ENCODE measurements at places on chromosomes 7 and 10.

DNA sequence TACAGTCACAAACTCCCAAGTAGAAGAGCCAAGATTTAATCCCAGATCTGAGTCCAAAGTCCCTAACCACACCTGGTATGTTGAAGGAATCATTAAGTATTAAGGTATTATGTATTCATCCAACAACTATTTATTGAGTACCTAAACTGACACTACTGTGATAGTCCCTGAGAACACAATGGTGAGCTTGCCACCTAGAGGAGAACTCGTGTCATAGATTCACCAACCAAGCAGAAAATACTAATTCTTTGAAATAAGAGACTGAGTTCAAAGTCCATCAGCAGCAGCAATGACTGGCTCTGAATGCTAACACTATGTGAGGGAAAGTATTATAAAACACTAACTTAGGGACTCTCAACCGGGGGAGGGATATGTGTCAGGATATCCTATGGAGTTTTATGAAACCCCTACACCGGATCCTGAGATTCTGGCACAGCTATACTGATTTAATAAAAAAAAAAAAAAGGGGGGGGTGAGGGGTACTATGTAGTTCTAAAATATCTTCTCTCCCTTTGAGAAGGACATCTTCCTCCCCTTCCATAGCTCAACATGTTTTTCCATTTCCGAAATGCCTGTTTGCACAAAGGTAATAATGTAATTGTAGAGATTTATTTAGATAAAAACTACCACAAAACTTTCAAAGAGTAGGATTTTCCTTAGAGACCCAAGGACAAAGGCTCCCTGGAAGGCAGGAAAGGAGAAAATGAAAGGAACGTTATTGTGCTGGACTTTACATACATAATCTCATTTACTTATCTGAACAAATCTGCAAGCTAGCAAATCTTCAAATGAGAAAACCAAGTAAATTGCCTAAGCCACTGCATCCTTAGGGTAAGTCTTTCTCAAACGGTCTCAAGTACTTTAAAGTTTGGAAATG lies 1.6 kb downstream of the NCOA4 start:
- no peak for DNase-seq

GRCh38 chr7:101085162-101085964 lies at the start of gene TRIM56:
TSS of gene TRIM56 (plus strand) at chr7:101085481. CDS start at chr7:101087313, 1,832 bp downstream.
- DNase-seq: peak; percentile 93

GRCh38 chr7:46939558-46939957 lies 642.4 kb downstream of the TNS3 start:
- DNase-seq: no peak

DNA sequence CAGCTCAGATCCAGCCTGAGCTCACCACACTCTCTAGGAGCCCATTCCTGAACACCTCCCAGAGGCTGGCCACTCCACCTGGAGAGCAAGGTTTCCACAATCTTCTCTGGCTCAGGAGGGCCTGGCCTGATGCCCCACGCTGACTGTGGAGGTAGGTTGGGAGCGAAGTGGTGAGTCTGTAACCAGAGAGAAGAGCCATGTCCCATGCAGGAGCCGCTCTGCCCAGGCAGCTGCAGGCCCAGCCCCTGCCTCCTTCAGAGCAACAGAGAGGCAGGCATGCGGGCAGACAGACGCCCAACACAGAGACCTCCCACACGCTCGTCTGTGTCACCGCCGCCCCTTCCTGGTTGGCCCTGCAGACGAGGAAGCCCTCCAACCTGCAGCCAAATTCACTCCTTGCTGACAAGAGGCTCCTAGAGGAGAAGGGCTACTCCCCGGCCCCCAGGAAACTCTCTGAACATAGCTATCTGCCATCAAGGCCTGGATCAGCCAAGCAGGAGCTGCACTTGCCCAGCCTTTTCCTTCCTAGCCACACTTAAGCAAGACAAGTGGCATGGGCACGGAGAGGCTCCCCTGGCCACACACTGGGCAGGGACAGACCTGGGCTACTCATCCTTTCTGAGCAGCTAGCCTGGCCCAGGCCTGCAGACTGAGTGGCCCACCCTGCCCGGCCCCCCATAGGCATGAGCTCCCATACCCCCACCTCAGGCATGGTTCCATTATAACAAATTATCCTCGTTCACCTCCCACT lies 101.9 kb downstream of the GRID1 start:
- no peak for DNase-seq

DNA sequence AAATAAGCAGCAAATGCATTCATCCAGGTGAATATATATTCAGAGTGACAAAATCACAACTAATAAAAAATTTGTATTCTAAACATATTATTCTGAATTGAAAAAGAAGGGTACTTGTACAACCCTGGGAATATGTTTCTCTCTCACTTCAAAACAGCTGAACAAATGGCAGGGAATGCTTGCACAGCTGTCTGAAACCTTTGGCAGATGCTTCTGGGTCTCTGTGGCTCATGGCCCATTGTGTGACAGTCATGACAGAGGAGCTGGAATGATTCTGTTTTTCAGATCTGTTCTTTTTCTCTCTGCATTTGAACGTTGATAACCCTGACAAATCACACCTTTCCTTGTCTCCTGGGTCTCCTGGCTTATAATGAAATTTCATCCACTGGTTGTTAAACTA lies 275.7 kb upstream of the FZD1 start:
- no peak for DNase-seq

GRCh38 chr7:26187380-26188205 lies 13.0 kb downstream of the HNRNPA2B1 start:
- no peak for DNase-seq

GRCh38 chr10:89478085-89478738 lies 57.2 kb downstream of the SLC16A12 start:
- DNase-seq: no peak

DNA sequence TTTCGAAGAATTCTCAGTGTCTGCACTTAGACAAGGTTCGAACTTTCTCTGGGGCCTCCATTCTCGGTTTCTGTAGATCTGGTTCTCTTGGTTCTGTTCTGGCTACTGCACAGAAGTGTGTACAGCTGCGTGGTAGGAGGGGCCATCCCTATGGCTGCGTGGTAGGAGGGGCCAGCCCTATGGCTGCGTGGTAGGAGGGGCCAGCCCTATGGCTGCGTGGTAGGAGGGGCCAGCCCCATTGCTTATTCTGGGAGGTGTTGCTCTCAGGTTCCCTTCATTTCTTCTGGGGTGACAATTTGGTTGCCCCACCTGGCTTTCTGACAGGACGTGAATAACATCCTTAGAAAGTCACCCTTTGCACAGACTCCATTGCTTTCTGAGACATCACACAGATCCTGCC lies 65.2 kb upstream of the CHST15 start:
- DNase-seq: no peak

GRCh38 chr7:81833401-81833800 lies 63.6 kb upstream of the HGF start:
- DNase-seq: no peak

- peak; percentile 61 for DNase-seq
Measured at GRCh38 chr7:42236266-42236975, 588 bp downstream of the GLI3 start.

GRCh38 chr10:89588671-89589070 lies 53.3 kb upstream of the SLC16A12 start:
- no peak for DNase-seq

GRCh38 chr10:125226005-125226404 lies 65.6 kb upstream of the CTBP2 start:
- no peak for DNase-seq

- DNase-seq: no peak
Measured at GRCh38 chr7:33792041-33792440, 113.3 kb upstream of the BMPER start.

GRCh38 chr10:128211953-128212727 lies 85.9 kb upstream of the MKI67 start:
- DNase-seq: peak; percentile 92

- DNase-seq: no peak
Measured at GRCh38 chr7:17680943-17681351, 259.3 kb downstream of the SNX13 start.

- no peak for DNase-seq
Measured at GRCh38 chr7:44267719-44268421, 57.5 kb downstream of the CAMK2B start.

GRCh38 chr7:70505468-70505867 lies 626.5 kb upstream of the GALNT17 start:
- no peak for DNase-seq

GRCh38 chr7:117835016-117835664 lies 38.1 kb downstream of the CTTNBP2 start:
- no peak for DNase-seq

GRCh38 chr10:126147866-126148587 lies 240.2 kb downstream of the ADAM12 start:
- DNase-seq: no peak

DNA sequence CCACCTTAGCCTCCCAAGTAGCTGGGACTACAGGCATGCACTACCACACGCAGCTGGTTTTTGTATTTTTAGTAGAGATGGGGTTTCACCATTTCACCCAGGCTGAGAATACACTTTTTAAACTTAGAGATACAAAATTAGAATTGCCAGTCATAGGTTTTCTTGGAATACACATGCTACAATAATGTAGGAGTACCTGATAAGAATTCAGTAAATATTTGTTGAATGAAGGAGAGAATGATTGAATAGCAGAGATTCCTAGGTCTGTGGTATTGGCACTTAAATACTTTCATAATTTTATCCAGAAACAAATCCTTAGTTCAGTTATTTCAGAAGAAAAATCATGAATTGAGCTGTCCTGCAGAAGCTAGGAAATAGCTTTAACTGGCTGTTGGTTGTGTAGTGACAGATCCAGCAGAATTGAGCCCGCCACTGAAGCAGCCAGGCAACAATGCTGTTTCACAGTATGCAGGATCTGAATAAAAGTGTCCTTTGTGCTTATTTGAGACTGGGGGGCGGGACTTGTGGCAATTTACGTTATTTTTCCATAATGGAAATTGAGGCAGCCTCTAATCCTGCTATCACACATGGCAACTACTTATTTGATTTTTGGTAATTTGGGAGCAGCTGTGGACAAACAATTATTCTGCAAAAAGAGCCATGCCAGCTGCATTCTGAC lies 31.5 kb downstream of the NRF1 start:
- no peak for DNase-seq

DNA sequence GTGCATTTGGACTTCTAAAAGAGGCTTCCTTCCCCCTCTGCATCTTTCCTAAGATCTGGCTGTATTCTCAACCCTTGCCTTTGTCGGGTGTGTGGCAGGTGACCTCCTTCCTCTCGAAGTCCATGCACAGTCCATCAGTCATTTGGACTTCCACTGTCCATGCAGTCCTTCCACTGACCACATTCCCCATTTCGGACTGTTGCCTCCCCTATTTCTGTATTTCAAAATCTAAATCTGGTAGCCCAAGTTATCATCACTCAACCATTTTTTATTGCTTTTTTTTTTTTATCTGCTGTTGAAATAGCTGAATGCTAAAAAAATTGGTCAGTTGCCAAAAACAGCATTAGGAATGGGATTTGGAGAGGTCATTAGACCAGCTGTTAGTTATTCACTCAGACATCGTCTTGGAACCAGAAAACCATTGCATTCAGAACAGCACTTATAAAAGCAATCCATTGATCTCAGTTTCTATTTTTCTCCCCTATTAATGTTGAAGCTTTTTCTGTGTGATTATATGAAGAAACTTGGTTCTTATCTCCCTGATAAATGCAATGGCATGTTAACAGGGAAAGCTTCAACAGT lies 575.6 kb downstream of the KIF20B start:
- no peak for DNase-seq

- no peak for DNase-seq
Measured at GRCh38 chr7:141588912-141589311, 37.7 kb downstream of the AGK start.

DNA sequence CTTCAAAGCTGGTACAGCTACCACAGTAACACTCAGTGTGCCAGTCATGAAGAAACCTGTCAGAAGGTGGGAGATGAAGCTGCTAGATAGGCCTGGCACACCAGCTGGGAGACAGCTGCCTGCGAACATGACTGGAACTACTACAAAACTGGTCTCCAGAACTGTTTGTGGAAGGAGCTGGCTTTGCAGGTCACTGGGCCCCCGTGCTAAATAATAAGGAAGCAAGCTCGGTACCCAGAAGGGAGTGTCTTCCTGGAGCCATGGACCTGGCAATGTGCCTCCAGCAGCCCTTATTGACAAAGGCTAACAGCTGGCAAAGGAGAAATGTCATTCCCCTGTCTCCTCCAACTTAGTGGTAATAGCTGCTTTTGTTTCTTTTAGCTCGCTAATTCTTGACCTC lies 1217.6 kb upstream of the LRRN3 start:
- DNase-seq: no peak

DNA sequence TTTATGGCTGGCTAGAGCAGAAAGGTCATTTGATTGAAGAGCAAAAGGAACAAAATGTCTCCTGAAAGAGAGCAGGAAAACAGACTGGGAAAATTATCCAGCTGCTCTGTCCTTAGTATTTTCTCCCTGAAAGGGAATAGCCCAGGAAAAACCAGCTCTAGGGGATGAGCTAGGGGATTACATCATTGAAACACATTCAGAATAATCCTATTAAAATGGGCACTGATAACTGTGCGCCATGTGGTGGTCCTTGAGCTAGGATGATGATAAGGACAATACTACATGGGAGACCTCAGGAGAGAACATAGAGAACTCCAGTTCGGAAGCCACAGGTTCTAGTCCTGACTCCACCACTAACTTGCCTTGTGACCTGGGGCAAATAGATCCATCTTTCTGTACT lies 873.8 kb downstream of the TYW1 start:
- no peak for DNase-seq

GRCh38 chr10:96831200-96831866 lies 765 bp upstream of the LCOR start:
- DNase-seq: no peak
